ENCODE measurements at places on chromosomes 16 and 17.

DNA sequence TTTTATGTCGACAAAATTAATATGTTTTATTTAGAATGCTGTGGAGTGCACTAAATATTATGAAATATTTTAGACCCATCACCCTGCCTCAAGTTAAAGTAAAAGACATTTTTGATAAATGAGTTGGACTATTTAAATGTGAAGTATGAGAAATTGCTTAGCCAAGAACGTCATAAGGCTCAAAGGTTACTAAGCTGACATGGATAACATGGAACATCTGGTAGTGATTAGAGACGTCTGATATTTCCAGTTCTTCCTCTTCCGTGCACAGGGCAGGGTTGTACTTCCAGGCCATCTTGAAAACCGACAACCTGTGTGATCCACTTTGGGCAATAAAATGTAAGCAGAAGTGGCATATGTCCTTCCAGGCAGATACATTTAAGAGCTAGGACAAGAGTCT is 7.2 kb upstream of the CCL8 start:
- no peak for DNase-seq

- no peak for DNase-seq
Observed at GRCh38 chr16:11208916-11209665, 46.9 kb downstream of the SOCS1 start.

DNA sequence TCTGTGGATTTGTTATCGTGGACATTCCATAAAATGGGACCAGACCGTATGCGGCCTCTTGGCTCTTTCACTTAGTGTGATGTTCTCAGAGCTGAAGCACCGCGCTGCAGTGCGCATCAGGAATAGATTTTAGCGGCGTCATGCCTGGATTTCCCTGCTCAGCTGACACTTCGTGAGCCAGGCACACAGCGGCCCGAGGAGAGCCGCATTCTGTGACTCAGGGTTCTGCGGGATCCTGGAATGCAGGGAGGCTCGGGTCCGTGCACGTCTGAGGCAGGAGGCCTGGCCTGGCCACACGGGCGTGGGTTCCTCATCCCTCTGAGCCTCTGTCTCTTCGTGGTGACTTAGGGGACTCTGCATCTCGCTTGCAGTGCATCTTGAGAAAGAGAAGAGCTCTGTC is 13.4 kb downstream of the CBFA2T3 start:
- DNase-seq = no peak

GRCh38 chr16:30458561-30459394 is 13.1 kb upstream of the SEPHS2 start:
- no peak for DNase-seq

DNA sequence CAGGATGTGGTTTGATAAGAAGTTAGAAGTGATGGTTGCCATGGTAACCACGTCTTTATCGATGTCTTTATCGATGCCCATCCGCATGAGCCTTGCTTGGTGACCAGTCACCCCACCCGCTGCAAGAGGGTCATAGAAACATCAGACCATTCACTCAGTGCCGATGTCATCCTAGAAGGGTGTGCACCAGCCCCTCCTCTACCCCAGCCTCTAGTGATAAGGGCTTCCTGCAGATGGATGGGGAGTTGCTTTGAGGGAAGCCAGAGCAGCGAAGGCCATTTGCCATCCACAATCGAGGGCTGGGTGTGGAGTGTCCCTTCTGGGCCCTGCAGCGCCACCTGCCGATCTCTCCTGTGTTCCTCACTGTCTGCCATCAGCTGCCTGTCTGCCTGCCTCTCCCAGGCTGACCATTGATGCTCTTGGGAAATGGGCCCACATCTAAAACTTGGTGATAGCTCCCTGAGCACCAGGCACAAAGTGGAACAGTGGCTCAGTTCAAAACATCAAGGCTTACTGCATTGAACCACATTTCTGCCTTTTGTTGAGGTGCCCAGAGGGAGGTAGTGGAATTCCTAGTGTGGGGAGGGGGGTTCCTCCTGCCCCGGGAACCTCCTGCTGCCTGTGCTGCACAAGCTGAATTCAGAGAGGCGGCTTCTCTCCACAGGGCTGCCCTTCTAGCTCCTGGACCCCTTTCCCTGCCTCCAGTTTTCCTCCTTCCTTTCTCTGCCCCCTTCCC is 8.9 kb downstream of the CALB2 start:
- DNase-seq = no peak

DNA sequence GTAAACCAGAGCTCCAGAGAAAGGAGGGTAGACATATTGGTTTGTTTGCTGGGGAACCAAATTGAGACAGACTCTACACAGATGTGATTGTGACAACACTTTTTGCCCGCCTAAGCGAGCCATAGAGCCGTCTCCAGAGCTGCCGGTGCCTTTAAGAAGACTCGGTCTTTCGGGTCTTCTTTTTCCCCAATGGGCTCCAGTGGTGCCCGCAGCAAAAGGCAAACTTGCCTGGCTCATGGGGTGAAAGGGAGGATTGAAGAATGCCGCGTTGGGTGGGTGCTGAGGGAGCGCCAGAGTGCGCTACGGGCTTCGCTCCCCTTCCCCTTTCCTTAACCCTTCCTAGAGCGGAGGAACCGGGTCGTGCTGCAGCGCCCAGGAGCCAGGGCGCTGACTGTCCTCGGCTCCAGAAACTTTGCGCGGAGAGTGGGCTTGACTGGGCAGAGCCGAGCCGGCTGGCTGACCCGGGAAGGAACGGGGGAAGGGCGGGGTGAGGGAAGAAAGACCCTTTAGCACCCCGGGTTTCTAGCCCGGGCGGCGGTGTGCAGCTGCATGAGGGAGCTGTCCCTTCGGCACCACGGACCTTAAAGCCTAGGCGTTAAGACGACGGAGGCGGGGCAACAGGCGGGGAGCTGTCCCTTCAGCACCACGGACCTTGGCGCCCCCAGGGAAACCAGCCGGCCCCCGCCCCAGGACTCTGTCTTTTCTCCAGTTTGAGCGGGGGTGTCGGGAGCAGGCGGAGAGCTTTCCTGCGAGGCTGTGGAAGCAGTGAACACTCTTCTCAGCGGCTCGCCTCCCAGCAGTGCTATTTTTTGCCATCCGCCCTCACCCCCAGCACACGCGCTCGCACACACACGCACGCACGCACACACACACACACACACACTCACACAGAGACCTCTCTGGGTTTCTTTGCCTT is at the start of gene CACNG3:
Gene CACNG3 (plus strand): TSS at position 880 of the 916 bp plus-strand sequence. CDS start 420 bp downstream, outside the sequence.
- DNase-seq = no peak

GRCh38 chr16:78892951-78893733 is 707.4 kb downstream of the MAF start:
- DNase-seq = no peak

- no peak for DNase-seq
Observed at GRCh38 chr16:23496821-23497542, 13.3 kb downstream of the GGA2 start.

DNA sequence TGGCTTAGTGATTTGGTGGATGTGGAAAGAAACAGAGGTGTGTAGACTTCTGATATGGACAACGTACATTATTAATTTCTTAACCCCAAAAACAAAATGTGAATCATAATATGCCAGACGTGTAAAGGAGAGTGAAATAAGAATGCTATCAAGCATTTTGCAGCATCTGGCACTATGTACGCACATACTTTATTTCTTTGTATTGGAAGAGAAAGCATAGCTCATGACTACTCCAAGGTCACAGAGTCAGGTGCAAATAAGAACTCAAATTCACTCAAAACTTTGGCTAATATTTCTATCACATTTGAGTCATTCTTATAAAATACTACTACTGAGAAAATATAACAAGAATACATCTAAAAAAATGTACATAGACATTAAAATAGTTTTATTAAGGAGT is 74.8 kb downstream of the TTC19 start:
- DNase-seq = no peak

DNA sequence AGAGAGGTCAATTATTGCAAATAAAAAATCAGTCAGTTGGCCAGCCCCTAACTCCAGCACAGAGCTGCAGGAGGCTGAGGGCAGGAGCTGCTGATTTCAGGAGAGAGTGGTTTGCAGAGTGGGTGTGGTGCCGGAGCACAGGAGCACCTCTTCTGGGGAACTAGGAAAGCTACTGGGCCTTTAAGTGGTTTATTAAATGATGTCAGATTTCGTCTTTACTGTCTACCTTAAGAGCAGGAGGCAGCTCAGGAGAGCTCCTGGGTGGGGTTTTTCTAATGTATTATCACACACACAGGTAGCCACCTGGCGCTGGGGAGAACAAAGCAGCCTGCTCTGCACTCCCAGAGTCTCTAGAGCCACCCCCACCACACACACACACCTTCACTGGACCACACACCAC is 11.5 kb upstream of the HAS3 start:
- DNase-seq = no peak

GRCh38 chr17:74194682-74195081 is 8.8 kb upstream of the RPL38 start:
- no peak for DNase-seq

DNA sequence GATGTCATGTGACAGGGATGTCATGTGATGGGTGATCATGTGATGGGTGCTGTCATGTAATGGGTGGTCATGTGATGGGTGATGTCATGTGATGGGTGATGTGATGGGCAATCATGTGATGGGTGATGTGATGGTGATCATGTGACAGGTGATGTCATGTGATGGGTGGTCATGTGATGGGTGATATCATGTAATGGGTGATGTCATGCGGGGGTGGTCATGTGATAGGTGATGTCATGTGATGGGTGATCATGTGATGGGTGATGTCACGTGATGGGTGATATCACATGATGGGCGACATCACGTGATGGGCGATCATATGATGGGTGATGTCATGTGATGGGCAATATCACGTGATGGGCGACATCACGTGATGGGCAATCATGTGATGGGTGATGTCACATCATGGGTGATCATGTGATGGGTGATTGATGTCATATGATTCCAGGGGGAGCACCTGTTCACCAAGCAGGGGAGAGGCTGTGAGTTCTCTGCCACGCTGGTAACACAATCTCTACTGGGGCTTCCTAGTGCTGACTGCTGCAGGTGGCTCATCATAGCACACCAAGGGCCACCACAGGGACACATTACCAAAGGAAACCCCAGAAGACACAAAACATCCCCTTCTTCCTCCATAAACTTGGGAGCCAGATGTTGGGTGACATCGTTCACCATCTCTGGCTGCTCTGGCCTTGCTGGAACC is 16.5 kb downstream of the CD300LB start:
- no peak for DNase-seq

- DNase-seq = peak; percentile 74
Observed at GRCh38 chr17:58325289-58325726, 3.3 kb downstream of the TSPOAP1 start.

DNA sequence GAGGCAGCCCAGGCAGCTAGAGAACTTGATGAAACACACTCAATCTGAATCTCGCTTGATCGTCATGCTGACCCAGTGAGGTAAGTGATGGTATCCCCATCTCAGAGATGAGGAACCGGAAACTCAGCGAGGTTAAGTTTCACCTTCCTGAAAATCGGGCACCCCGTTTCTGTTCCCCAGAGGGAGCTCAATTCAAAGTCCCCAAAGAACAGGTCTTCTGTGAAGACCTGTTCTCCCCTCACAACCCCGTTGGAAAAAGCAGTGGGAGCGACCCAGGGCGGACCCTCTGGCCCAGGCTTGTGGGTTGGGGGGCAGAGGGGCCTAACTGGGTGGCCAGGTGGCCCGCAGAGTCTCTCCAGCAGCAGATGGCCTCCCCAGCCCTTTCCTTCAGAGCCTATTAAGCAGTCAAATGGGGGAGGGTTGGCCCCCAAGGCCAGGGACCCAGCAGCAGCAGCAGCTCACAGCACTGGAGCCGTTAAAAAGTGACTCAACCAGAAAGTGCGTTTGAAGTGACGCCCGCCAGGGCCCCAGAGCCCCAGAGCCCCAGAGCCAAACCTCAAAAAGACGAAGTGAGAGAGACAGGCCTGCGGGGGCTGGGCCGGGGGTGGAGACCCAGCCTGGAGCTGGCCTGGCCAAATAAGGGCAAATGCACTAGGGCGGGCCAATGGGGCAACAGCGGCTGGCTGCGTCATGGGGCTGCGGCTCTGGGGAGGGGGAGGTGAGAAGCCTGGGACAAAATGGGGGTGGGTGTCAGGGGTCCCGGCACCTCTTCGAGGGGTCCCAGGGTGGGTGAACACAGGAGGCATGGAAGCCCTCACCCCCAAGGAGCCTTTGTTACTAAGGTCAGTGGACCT is 9.2 kb upstream of the TSPOAP1 start:
- DNase-seq = peak; percentile 14

DNA sequence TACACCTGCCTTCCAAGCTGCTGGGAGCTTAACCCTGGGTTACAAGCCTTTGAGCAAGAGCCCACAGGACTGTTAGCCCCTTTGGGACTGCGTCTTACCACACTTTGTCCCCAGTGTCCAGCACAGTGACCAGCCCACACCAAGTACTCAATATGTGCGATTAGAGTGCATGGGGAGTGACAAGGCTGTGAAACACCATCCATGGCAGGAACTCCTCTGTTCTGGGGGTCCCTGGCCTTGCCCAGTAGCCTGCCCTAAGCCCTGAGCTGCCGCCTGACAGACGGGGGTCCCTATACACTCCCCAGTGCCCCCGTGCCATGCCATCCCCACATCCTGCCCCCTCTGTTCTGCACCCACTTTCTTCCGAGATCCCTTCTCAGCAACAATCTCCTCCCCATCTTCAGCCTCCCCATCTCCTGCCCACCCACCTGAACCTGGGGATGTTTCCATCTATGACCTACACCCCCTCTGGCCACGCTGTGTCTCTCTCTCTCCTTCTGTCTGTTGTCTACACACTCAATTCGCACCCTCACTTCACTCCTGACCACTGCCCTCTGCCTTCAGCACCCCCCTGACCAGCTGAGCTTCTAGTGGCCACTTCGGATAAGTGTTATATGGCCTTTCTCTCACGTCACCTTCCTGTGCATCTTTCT is 112.9 kb upstream of the SMURF2 start:
- DNase-seq = no peak

GRCh38 chr17:74512624-74513091 is 18.6 kb downstream of the CD300LB start:
- no peak for DNase-seq

All from D721Med (cell line).